Lung (tissue), 17 donors: ENCODE measurements at places on chromosomes 7 and 10. TPM values are rescaled to one million over a fixed set of nuclear protein-coding genes. Genes with fewer than 3 reads are reported as not detected.
A peak's percentile ranks its signal among the peaks of the same experiment; 100 is the strongest.

GRCh38 chr10:5490032-5490431, 9.3 kb downstream of the CALML5 start:
- DNase-seq: no peak
- H3K27me3 ChIP-seq: no peaks in the 10 kb centered on the region
- H3K27ac ChIP-seq: no peak overlapping the region
- H3K4me3 ChIP-seq: no peak overlapping the region

GRCh38 chr7:51014811-51015210, 232.1 kb upstream of the GRB10 start:
- H3K4me1 ChIP-seq: no peaks in the 10 kb centered on the region
- H3K4me3 ChIP-seq: no peak overlapping the region
- no peak for DNase-seq
- H3K27ac ChIP-seq: no peak overlapping the region

GRCh38 chr10:49153971-49154370, 20.1 kb upstream of the FAM170B start:
- H3K4me3 ChIP-seq: no peak overlapping the region
- no peak overlapping the region for H3K27ac ChIP-seq
- no peaks in the 10 kb centered on the region for H3K27me3 ChIP-seq
- H3K36me3 ChIP-seq: no peaks in the 10 kb centered on the region
- DNase-seq: no peak
- H3K4me1 ChIP-seq: no peaks in the 10 kb centered on the region

- DNase-seq: no peak
- no peak overlapping the region for H3K27ac ChIP-seq
- no peak overlapping the region for H3K4me3 ChIP-seq
- no peaks in the 10 kb centered on the region for H3K27me3 ChIP-seq
- no peaks in the 10 kb centered on the region for H3K4me1 ChIP-seq
Measured at GRCh38 chr7:87968021-87968420, 34.0 kb downstream of the ADAM22 start.

DNA sequence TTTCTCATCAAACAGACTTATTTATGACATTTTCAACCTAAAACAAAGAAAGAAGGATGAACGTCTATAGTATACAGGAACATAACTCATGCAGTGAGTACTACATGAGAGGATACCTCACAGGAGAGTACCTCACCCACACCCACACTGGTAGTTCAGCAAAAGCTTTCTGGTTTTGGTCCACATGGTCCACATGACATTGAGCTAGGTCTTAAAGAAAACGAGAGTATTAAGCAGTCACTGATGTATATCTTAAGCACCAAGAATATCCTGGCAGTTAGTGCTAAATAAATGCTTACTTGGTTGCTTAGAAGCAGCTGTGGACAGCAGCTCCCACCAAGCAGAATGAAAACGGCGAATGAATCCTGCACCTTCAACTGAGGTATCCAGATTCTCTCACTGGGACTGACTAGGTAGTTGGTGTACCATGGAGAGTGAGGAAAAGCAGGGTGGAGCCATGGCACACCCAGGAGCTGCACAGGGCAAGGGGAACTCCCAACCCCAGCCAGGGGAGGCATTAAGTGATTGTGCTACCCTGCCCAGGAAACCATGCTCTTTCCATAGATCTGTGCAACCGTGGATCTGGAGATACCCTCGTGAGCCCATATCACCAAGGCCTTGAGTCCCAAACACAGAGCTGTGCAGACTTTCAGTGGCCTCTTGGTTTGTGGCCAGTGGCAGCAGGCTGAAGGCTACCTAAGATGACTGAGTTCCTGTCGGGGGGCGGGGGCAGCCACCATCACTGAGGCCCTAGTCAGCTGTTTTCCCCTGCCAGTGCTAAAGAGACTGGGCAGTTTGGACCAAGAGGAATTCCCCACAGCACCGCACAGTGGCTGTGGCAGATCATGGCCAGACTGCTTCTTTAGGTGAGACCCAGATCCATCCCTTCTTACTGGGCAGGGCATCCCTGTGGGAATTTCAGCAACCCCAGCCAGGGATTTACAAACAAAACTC, 143.4 kb downstream of the SGMS1 start:
- no peaks in the 10 kb centered on the region for H3K4me1 ChIP-seq
- no peaks in the 10 kb centered on the region for H3K27me3 ChIP-seq
- no peak overlapping the region for H3K27ac ChIP-seq
- H3K36me3 ChIP-seq: peaks cover 11% of the 10 kb centered on the region
- H3K4me3 ChIP-seq: no peak overlapping the region

DNA sequence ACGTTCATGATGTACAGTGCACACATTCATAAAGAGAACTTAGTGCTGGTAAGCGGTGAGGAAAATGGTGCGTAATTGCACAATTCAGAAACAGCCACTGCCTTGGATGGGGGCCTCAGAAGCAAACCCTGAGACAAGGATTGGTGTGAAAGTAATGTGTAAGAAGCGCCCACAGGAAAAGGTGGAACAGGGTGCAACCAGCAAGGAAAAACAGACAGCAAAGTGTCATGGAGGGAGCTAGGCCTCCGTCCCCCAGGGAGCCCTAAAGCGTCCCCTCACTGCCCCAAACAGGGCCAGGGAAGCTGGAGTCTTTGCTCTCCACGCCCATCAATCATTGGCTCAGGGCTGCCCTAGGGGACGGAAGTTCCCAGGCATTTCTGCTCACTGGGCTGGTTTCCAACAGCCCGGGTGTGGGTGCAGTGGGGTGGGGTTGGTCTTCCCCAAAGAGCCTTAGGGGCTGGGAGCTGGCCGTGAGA, 9.6 kb upstream of the C10orf105 start:
- DNase-seq: no peak
- no peak overlapping the region for H3K4me3 ChIP-seq
- no peaks in the 10 kb centered on the region for H3K36me3 ChIP-seq
- H3K4me1 ChIP-seq: peaks cover 19% of the 10 kb centered on the region
- H3K27me3 ChIP-seq: no peaks in the 10 kb centered on the region

- no peaks in the 10 kb centered on the region for H3K4me1 ChIP-seq
- DNase-seq: no peak
- H3K36me3 ChIP-seq: peaks cover 23% of the 10 kb centered on the region
- no peak overlapping the region for H3K27ac ChIP-seq
Measured at GRCh38 chr10:93363891-93364648, 118.1 kb downstream of the MYOF start.

GRCh38 chr7:148385009-148385682, 205.4 kb upstream of the C7orf33 start:
- no peak overlapping the region for H3K27ac ChIP-seq
- no peak overlapping the region for H3K4me3 ChIP-seq
- DNase-seq: no peak
- no peaks in the 10 kb centered on the region for H3K36me3 ChIP-seq

GRCh38 chr7:46664453-46664852, 743.4 kb upstream of the IGFBP3 start:
- H3K4me1 ChIP-seq: no peaks in the 10 kb centered on the region
- no peaks in the 10 kb centered on the region for H3K36me3 ChIP-seq
- H3K27ac ChIP-seq: no peak overlapping the region
- H3K4me3 ChIP-seq: no peak overlapping the region
- DNase-seq: no peak

- H3K27me3 ChIP-seq: no peaks in the 10 kb centered on the region
- H3K36me3 ChIP-seq: no peaks in the 10 kb centered on the region
- no peak overlapping the region for H3K27ac ChIP-seq
- H3K4me3 ChIP-seq: no peak overlapping the region
- peaks cover 9% of the 10 kb centered on the region for H3K4me1 ChIP-seq
Measured at GRCh38 chr7:101018271-101019167, 1.4 kb upstream of the MUC17 start.

DNA sequence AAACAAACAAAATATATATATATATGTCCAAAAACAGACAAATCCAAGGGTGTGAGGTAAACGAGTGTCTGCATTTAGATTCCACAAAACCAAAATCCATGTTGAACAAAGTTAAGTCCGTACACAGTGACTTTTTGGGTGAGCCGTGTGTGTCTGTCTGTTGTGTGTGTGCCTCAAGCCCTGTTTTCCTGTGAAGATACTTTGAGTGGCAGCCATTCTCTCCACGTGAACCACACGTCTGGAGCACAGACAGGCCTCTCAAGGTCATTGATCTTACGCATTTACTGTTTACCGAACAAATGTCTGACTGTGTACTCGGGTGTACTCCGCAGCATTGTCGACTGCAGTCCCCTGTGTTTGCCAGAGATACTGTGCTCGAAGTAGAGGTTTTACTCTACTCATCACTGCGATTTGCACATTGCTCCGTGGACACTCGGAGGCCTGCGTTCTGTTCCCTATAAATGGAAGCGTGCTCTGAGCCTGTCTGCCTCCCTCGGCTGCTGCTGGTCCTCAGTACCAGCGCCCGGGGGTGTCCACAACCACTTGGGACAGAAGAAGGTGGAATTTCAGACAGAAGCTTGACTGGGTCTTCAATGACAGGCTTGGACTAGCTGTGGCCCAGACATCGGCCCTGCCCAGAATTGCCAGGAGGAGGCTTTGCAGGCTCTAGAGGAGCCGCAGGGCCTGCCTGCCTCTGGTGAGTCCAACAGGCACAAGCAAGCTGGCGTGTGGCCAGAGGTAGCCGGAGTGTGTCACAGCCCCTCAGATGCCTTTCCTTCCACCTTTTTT, 22.1 kb downstream of the CYP17A1 start:
- no peak overlapping the region for H3K4me3 ChIP-seq
- peak; percentile 56 for DNase-seq
- H3K4me1 ChIP-seq: peaks cover 13% of the 10 kb centered on the region
- H3K27me3 ChIP-seq: no peaks in the 10 kb centered on the region
- peaks cover 27% of the 10 kb centered on the region for H3K36me3 ChIP-seq

GRCh38 chr10:4257939-4258465, 473.0 kb upstream of the KLF6 start:
- no peaks in the 10 kb centered on the region for H3K4me1 ChIP-seq
- H3K36me3 ChIP-seq: no peaks in the 10 kb centered on the region
- no peak overlapping the region for H3K4me3 ChIP-seq
- no peaks in the 10 kb centered on the region for H3K27me3 ChIP-seq
- H3K27ac ChIP-seq: no peak overlapping the region
- DNase-seq: no peak

DNA sequence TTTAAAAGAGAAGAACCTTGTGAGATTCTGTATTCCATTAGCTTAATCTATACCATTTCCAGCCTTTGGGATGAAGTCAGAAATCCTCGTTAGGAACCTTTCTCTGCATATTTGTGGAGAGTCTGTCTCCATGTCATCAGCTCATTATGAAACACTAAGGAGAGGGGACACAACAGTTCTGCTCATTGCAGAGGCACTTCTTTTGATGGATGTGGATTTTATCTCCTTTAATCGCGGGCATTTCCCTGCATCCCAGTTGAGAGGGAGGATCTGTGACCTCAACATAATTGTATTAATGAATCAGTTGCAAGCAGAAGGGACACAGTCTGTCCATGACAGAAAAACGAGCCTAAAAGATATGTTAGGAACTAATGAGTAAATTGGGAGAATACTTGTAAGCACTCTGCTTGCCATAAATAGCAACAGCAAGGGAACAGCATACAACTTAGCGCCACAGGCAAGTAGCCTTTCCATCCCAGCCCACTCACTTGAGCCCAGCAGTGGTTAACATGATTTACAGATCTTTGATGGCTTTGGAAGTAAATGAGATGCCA, 37.9 kb downstream of the SORCS1 start:
- H3K27ac ChIP-seq: no peak overlapping the region
- no peaks in the 10 kb centered on the region for H3K36me3 ChIP-seq
- H3K4me1 ChIP-seq: no peaks in the 10 kb centered on the region
- no peaks in the 10 kb centered on the region for H3K27me3 ChIP-seq
- no peak overlapping the region for H3K4me3 ChIP-seq

DNA sequence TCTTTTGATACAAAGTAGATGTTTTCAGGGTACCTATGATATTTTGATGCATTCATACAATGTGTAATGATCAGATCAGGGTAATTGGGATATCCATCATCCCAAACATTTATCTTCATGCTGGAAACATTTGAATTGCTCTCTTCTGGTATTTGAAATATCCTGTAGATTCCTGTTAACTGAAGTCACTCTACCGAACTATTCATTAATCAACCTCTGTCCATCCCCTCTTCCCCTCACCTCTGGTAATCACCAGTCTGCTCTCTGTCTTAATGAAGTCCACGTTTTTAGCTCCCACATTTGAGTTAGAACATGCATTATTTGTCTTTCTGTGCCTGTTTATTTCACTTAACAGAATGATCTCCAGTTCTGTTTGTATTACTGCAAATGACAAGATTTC, 11.3 kb downstream of the MTG1 start:
- peaks cover 60% of the 10 kb centered on the region for H3K36me3 ChIP-seq

- H3K36me3 ChIP-seq: no peaks in the 10 kb centered on the region
- H3K4me1 ChIP-seq: no peaks in the 10 kb centered on the region
- H3K4me3 ChIP-seq: no peak overlapping the region
- no peak for DNase-seq
- H3K27ac ChIP-seq: no peak overlapping the region
- H3K27me3 ChIP-seq: no peaks in the 10 kb centered on the region
Measured at GRCh38 chr10:86152911-86153310, 213.7 kb downstream of the GRID1 start.

- H3K4me1 ChIP-seq: peaks cover 7% of the 10 kb centered on the region
- no peaks in the 10 kb centered on the region for H3K36me3 ChIP-seq
Measured at GRCh38 chr10:4121502-4122380, 336.7 kb upstream of the KLF6 start.

DNA sequence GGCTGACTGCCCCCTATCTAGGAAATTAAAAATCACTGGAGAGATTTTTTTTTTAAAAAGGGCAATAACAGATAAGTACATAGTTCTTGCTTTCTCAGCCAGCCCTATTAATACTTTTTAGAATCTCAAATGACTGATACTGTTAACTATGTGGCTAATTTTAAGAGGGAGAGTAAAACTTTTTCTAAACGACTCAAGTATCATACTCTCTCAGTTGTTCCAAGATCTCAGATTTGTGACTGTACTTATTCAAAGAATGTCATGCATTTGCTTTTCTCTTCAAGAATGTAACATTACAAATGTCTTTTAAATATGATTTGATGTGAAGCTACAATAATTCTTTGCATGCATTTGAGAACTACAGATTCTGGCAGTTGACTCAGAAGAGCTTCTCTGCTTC, 55.4 kb upstream of the RAB11FIP2 start:
- peaks cover 1% of the 10 kb centered on the region for H3K4me1 ChIP-seq
- DNase-seq: no peak
- H3K27ac ChIP-seq: no peak overlapping the region
- no peaks in the 10 kb centered on the region for H3K27me3 ChIP-seq

Gene SLC29A4
- total RNA-seq: 5.7 TPM

Gene ZNF425
- 2.8 TPM for total RNA-seq

Gene PNLIPRP1
- total RNA-seq: not detected

Gene KEL
- 0.52 TPM for total RNA-seq

Gene PTPRN2
- total RNA-seq: 7.4 TPM

Gene VTI1A
- 48.2 TPM for total RNA-seq

Gene GNA12
- total RNA-seq: 51.9 TPM

Gene CUZD1
- 0.94 TPM for total RNA-seq

Gene BLNK
- total RNA-seq: 18.7 TPM

Gene OR2A1
- total RNA-seq: not detected

Gene ZNF789
- total RNA-seq: 19.7 TPM

Gene RBM20
- total RNA-seq: 1.0 TPM

Gene AP3M1
- 51.9 TPM for total RNA-seq

Gene TBRG4
- 65.6 TPM for total RNA-seq

Gene AHCYL2
- 172 TPM for total RNA-seq
